A549 treated with CORT108297 at 1 μM for 4 hours (cell line): ENCODE measurements at places on chromosomes 2 and 18. TPM values are rescaled to one million over a fixed set of nuclear protein-coding genes. Genes with fewer than 3 reads are reported as not detected.

The OR6B2 gene
- not detected in 5 replicates for total RNA-seq

The MFSD6 gene
- total RNA-seq, result 18.6 to 28.0 TPM (median 24.3 TPM) in 5 replicates

The CDH2 gene
- 32.4 to 51.1 TPM (median 40.7 TPM) in 5 replicates for total RNA-seq

The DSG1 gene
- not detected in 5 replicates for total RNA-seq

The KIAA2012 gene
- total RNA-seq, result not detected in 5 replicates

The CEP192 gene
- total RNA-seq, result 6.9 to 9.2 TPM (median 8.6 TPM) in 5 replicates

The ACVR1C gene
- total RNA-seq, result 0.02 TPM in 3 of 5 replicates, not detected in the others

The OSR1 gene
- 5.0 to 8.9 TPM (median 6.1 TPM) in 5 replicates for total RNA-seq

The DCDC2C gene
- 0.22 to 0.55 TPM (median 0.52 TPM) in 5 replicates for total RNA-seq

The REG3A gene
- total RNA-seq, result not detected in 5 replicates

The RFTN2 gene
- 0.01 TPM in 1 of 5 replicates, not detected in the others for total RNA-seq

The GPR35 gene
- total RNA-seq, result 0.59 to 1.3 TPM (median 0.94 TPM) in 5 replicates

The ALPG gene
- total RNA-seq, result 0.12 to 0.22 TPM (median 0.16 TPM) in 5 replicates
